Glutamatergic neuron (in vitro differentiated cells): ENCODE measurements at places on chromosomes 11 and 22. TPM values are rescaled to one million over a fixed set of nuclear protein-coding genes. Genes with fewer than 3 reads are reported as not detected.

The CHRNA10 gene
- 0.91 TPM for total RNA-seq

GRCh38 chr22:48192920-48193319 lies 1430.5 kb downstream of the TBC1D22A start:
- H3K27me3 ChIP-seq, result peaks cover 1% of the 10 kb centered on the region

DNA sequence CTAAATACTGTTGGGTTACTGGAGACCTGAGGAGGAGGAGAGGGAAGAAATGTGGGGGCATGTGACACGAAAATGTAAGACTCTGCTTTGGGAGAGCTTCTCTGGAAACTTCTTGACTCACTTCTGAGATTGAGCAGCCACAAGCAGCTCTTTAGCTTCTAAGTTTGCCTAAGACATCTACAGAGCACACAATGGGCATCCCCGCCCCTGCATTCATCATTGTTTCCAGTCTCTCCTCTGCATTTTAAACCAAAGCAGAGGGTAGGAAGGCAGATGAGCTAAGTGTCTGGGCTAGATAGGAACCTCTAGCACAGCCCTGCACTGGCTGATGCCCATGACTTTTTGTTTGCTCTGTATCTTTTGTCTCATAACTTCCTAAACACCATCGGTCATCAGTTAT lies 2.1 kb upstream of the OR52D1 start:
- no peaks in the 10 kb centered on the region for H3K36me3 ChIP-seq
- no peak overlapping the region for H3K4me3 ChIP-seq
- H3K4me1 ChIP-seq, result no peaks in the 10 kb centered on the region
- no peak overlapping the region for H3K27ac ChIP-seq

- no peaks in the 10 kb centered on the region for H3K4me1 ChIP-seq
- no peak overlapping the region for H3K27ac ChIP-seq
- peaks cover 3% of the 10 kb centered on the region for H3K36me3 ChIP-seq
- no peak overlapping the region for H3K4me3 ChIP-seq
- DNase-seq, result no peak
Observed at GRCh38 chr11:125995313-125995712, 49.5 kb downstream of the VSIG10L2 start.
